T-helper 17 cell (primary cell): ENCODE measurements at places on chromosomes 7 and 10.
A peak's percentile ranks its signal among the peaks of the same experiment; 100 is the strongest.

DNA sequence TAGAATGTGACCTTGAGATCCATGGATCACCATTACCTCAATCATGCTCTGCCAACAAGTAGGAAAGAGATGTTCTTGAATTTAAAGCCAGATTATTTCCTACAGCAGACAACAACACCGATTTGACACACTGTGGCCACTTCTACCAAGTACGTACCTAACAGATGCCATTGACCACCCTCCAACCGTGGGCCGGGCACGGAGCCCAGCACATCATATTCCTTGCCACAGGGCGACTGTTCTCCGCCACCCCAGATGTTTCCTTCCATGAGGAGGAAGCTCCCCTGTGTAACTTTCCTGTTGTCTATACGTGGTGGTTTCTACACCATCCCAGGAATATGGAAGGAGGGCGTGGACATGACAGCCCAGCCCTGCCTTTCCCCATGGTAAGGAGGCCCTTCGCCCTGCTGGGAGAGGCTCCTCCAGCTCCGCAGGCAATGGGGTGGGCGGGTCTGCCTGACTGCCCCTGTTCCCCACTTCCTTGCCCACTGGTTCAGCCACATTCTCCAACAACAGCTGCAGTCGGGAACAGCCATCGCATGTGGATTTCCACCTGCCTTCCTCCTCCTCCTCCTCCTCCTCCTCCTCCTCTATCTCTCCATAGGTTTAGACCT lies 7.2 kb downstream of the CHST15 start:
- no peaks in the 10 kb centered on the region for H3K4me1 ChIP-seq
- no peak overlapping the region for H3K27ac ChIP-seq
- H3K4me3 ChIP-seq, result no peak overlapping the region
- H3K36me3 ChIP-seq, result no peaks in the 10 kb centered on the region

DNA sequence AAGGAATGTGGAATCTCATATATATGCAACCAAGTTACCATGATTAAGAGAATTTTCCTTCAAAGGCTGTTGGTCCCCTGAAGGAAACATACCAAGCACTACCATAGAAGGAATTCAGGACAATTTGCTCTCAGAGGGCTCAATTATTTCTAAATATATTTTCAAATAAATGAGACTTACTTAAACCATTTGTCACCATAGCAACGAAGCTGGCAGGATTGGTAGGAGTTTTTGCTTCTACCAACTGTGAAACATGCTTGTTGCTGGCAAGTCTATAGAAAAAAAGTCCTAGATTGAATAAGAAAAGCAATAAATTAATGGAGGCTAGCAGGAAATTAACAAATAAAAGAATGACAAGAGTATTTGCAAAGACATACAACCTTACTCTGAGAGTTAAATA lies 156.9 kb upstream of the NPSR1 start:
- no peak overlapping the region for H3K4me3 ChIP-seq
- no peaks in the 10 kb centered on the region for H3K27me3 ChIP-seq
- DNase-seq, result no peak
- no peak overlapping the region for H3K27ac ChIP-seq
- H3K4me1 ChIP-seq, result no peaks in the 10 kb centered on the region

DNA sequence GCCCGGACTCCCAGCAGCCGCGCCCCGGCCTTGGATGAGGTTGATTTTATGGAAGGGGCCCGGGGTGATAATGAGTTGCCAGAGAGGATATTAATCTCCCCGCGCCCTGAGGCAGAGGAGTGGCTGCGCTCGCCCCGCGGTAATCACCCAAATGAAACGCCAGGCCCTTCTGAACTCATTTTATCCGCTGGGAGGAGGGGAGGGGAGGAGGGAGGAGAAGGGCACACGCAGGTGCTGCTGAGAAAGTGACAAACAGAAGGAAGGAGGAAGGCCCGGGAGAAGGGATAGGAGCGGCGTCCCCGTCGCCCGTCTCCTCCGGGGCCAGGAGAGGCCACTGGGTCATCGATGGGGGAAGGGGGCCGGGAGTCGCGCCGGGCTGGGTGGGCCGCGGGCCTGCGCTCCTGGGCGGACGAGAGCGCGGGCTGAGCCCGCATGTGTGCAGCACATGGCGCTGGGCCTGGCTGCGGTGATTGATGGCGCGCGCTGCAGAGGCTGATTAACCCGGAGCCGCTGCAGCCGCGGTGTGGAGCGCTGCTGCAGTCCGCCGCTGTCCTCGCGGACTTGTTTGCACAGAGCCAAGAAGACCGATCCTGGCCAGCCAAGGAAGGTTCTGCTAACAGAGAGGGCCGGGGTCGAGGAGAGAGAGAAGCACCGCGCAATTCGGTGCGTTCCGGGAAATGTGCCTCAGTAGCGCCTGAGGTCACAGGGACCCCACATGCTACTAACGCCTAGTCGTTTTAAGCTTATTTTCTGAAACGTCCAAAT lies 6.5 kb downstream of the MNX1 start:
- H3K4me1 ChIP-seq, result peaks cover 20% of the 10 kb centered on the region
- H3K4me3 ChIP-seq, result peak overlapping the region; percentile 47
- H3K27me3 ChIP-seq, result peaks cover 61% of the 10 kb centered on the region
- peak overlapping the region; percentile 5 for H3K27ac ChIP-seq
- DNase-seq, result no peak

DNA sequence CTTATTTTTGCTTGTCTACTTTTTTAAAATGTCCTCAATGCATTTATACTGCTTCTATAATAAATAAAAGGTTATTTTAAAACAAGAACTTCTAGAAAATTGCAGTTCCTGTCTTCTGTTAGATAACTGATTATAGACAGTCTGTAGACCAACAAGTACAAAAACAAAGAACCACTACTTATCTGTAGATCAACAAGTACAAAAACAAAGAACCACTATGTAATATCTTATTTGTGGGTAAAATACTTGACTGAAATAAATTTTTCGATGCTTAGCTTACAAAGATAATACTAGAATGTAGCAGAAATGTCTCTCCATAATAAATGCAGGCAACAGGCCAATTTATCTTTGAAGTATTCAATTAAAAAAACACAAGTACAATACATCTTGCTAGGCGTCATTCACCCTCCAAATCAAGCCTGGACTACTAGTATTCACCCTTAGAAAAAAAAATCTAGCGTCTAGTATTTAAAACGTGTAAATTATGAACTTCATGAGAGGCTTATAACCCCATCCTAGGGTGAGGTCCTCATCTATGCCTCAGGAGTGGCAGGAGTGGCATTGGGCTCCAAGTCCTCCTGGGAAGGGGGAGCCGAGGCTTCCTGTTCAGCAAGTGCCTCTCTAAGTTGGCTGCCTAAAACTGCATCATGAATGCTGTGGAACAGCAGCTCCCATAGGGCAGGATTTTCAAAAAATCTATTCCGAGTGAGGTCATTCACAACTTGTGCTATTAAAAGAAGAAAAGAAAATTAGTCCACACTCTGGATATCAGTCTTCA lies 26.6 kb downstream of the PSMC2 start:
- H3K27ac ChIP-seq, result peak overlapping the region; percentile 74
- no peaks in the 10 kb centered on the region for H3K36me3 ChIP-seq
- peaks cover 11% of the 10 kb centered on the region for H3K4me1 ChIP-seq

GRCh38 chr7:94907026-94907810 lies at the start of gene PPP1R9A:
Gene PPP1R9A, plus strand, starts transcription at chr7:94907594. Its CDS starts 2,520 bp downstream, at chr7:94910114.
- no peaks in the 10 kb centered on the region for H3K36me3 ChIP-seq
- peak within 1 kb of the TSS; percentile 68 for H3K4me3 ChIP-seq
- no peak for DNase-seq
- no peak within 1 kb of the TSS for H3K27ac ChIP-seq

- DNase-seq, result no peak
- H3K27ac ChIP-seq, result no peak overlapping the region
- H3K36me3 ChIP-seq, result peaks cover 5% of the 10 kb centered on the region
- H3K4me3 ChIP-seq, result no peak overlapping the region
- peaks cover 17% of the 10 kb centered on the region for H3K4me1 ChIP-seq
Measured at GRCh38 chr7:47982610-47983009, 3.2 kb upstream of the HUS1 start.

- no peak overlapping the region for H3K4me3 ChIP-seq
- peaks cover 13% of the 10 kb centered on the region for H3K27me3 ChIP-seq
- no peaks in the 10 kb centered on the region for H3K36me3 ChIP-seq
- no peak for DNase-seq
- no peak overlapping the region for H3K27ac ChIP-seq
Measured at GRCh38 chr10:63699785-63700613, 178.8 kb downstream of the REEP3 start.

GRCh38 chr10:102555781-102556328 lies 52.1 kb downstream of the SUFU start:
- H3K27ac ChIP-seq, result peak overlapping the region; percentile 63
- no peaks in the 10 kb centered on the region for H3K27me3 ChIP-seq
- H3K4me3 ChIP-seq, result no peak overlapping the region
- H3K4me1 ChIP-seq, result peaks cover 19% of the 10 kb centered on the region
- DNase-seq, result no peak

- DNase-seq, result no peak
- no peak overlapping the region for H3K4me3 ChIP-seq
- no peaks in the 10 kb centered on the region for H3K27me3 ChIP-seq
Measured at GRCh38 chr7:79604841-79605240, 151.4 kb upstream of the MAGI2 start.

DNA sequence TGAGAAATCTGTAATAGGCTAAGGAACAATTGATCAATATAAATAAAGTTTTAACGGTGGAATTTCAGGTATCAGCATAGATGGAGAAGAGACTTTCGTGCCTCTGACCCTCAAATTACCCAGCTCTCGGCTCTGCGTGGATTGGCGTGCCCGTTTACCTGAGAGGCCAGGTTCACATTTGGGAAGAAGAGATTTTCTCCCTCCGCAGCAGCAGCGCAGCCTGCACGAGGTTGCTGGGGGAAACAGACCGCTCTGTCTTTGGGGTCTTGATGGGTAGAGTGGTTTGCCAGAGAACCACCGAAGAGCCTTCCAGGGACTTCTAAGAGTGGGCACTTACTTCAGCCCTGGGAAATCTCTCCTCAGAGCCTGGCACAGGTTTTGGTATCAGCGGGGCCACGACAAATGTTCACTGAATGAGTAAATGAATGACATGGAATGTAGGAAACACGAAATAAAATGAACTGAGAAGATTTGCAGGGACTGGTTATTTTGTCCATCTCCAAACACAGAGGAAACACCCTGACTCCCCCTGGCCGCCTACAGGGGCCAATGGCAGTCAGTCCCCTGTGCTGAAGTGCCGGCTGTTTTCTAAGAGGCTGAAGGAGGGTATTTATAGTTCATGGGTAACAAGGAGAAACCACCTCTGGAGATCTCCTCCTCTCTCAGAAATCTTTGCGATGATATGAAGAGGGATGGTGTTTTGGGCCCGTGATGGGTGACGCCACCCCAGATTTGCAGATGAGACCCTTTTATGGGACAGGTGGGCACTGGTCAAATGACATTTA lies 338.5 kb downstream of the ADARB2 start:
- no peaks in the 10 kb centered on the region for H3K36me3 ChIP-seq
- no peak for DNase-seq
- H3K27me3 ChIP-seq, result peaks cover 32% of the 10 kb centered on the region
- H3K4me3 ChIP-seq, result no peak overlapping the region

DNA sequence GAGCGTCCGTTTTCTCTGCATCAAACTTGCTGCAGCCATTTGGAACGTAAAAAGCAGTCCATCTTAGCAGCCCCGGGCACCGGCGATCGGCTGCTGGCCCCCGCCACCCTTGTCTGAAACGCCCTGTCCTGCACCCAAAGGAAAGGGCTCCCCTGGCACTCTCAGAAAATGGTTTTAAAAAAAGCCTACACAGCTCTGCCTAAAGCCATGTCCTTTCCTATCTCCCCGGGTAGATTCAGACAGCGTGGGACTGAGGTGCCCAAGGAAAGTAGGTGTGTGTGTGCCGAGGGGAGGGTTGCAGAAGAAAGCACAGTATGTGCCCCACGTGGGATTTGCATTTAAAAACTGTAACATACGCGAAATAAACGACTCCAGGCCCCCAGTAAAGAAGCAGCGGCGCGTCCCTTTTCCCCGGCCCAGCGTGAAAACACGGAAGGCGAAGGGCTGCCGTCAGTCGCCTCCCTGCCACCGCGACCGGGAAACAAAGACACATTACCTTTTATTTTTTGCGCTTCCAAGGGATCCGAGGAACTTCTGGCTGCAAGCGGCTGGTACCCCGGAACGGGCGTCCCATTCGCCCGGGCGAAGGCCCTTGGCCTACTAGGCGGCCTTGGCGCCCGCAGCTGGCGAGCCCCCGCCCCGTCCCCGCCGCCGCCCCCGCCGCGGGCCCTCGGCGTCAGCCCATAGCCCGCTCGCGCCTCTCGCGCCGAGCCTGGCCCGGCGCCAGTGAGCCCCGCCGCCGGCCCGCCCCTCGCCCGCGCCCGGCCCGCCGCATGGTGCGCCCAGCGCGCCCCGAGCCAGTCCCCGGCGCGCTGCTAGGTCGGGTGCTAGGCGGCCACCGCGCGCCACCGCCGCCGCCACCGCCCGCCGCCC lies 304.6 kb downstream of the PRPF18 start:
- peaks cover 80% of the 10 kb centered on the region for H3K27me3 ChIP-seq
- peaks cover 24% of the 10 kb centered on the region for H3K4me1 ChIP-seq
- H3K4me3 ChIP-seq, result peak overlapping the region; percentile 79
- H3K27ac ChIP-seq, result no peak overlapping the region
- peaks cover 7% of the 10 kb centered on the region for H3K36me3 ChIP-seq
- no peak for DNase-seq

- DNase-seq, result no peak
- no peak overlapping the region for H3K4me3 ChIP-seq
- no peaks in the 10 kb centered on the region for H3K4me1 ChIP-seq
- no peak overlapping the region for H3K27ac ChIP-seq
- peaks cover 58% of the 10 kb centered on the region for H3K27me3 ChIP-seq
Measured at GRCh38 chr7:35551321-35552081, 143.4 kb downstream of the HERPUD2 start.

GRCh38 chr10:100907773-100908363 lies 4.9 kb upstream of the SLF2 start:
- H3K4me1 ChIP-seq, result peaks cover 17% of the 10 kb centered on the region
- H3K27me3 ChIP-seq, result peaks cover 10% of the 10 kb centered on the region
- H3K36me3 ChIP-seq, result peaks cover 7% of the 10 kb centered on the region
- H3K4me3 ChIP-seq, result no peak overlapping the region

DNA sequence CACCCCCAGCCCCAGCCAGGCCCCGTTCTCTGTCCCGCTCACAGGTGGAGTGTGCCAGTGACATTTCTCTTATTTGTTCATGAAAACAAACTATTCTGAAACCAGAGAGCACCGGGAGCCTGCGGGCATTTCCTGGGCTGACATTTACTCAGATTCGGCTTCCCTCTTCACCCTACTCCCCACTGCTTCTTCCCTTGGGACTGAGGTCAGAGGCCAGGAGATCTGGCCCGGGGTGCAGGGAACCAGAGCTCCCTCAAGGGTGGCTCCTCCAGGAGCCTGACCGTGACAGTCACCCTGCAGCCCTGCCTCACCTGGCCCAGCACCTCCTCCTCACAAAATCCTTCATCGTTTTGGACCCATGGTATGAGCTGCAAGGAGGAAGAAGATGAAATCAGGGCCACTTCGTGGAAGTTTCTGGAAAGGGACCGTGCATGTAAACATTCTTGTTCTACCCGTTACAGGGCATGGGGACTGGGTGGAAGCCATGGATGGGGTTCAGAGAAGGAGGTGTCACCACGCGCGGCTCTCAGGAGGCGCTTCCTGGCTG lies 12.2 kb downstream of the BHLHA15 start:
- DNase-seq, result no peak
- no peak overlapping the region for H3K4me3 ChIP-seq
- peaks cover 10% of the 10 kb centered on the region for H3K4me1 ChIP-seq
- H3K36me3 ChIP-seq, result no peaks in the 10 kb centered on the region
